ENCODE measurements at places on chromosomes 1 and 21.
A peak's percentile ranks its signal among the peaks of the same experiment; 100 is the strongest.

GRCh38 chr1:117599286-117600221 lies 6.3 kb upstream of the TENT5C start:
- no peak for DNase-seq

- DNase-seq = no peak
Measured at GRCh38 chr1:21397813-21398188, 42.1 kb upstream of the NBPF3 start.

DNA sequence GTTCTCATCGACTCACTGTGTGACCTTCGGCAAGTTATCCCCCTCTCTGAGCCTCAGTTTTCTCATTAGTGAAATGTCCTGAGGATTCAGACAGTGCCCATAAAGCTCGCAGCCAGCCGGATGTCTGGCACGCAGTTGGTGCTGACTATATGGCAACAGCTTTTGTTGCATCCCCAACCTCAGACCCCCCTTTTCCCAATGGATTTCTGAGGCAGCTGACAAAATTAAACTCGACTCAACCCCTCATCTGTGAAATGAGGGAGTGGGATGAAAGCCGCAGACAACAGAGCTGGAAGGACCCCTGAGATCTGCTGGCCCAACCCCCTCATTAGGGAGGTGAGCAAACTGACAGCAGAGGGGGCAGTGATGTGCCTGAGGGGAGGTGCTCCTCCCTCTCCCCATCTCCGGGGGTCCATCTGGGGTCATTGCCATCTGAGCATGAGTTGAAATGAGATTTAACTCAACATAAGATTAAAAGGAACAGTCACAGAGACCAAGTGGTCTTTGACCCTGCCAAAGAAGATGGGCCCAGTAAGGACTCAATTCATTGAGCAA lies 40.4 kb downstream of the NKAIN1 start:
- DNase-seq = no peak

DNA sequence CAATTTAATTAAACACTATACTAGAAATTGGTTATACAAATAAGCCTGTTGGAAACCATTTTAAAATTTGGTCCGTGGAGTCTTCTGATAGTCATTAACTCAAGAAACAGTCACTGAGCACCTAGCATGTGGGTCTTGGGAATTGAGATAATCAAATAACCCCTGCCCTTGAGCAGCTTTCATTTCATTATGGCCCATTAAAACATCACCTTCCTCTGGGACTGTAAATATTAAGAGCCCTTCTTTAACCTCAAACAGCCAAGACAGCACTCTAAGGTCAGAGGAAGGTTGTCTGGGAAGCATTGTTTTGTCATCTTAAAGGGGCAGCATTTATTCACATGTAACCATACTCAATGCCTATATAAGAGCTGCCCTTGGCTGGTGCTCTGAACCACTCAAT lies 610.3 kb upstream of the USP24 start:
- DNase-seq = no peak

DNA sequence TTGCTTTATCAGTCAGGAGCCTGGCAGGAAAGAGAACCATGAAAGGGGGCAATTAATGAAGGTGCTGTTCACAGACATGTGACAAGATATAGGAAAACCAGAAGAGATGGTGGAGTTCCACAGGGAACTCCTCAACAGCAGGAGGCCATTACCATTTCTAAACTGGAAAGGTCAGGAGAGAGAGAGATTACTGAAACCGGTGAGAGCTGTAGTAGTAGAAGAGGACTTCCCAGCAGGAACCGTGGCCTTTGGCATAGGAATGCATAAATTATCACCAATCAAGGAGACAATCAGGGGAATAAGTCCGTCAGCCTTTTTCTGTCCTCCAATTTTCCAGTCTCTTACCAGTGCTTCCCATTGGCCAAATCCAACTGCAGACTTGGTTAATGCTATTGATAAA lies 23.0 kb upstream of the ABCD3 start:
- no peak for DNase-seq

DNA sequence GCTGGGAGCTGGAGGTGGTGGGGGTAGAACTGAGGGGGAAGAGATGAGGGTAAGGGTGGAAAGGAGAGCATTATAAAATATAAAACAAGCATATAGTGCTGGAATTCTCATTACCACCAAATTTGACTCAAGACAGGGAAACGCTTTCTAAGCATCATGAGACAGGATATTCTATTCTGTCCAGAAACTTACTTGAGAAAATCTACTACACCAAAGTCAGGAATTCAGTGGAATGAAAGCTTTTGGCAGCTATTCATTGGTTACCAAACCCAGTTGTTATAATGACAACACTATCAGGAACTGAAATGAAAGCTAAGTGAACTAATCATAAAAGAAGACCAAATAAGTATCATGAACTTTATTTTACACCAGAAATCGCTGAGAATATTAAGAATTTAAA lies 14.5 kb downstream of the AIDA start:
- no peak for DNase-seq

- peak; percentile 72 for DNase-seq
Measured at GRCh38 chr1:107450899-107451664, 310.2 kb downstream of the NTNG1 start.

DNA sequence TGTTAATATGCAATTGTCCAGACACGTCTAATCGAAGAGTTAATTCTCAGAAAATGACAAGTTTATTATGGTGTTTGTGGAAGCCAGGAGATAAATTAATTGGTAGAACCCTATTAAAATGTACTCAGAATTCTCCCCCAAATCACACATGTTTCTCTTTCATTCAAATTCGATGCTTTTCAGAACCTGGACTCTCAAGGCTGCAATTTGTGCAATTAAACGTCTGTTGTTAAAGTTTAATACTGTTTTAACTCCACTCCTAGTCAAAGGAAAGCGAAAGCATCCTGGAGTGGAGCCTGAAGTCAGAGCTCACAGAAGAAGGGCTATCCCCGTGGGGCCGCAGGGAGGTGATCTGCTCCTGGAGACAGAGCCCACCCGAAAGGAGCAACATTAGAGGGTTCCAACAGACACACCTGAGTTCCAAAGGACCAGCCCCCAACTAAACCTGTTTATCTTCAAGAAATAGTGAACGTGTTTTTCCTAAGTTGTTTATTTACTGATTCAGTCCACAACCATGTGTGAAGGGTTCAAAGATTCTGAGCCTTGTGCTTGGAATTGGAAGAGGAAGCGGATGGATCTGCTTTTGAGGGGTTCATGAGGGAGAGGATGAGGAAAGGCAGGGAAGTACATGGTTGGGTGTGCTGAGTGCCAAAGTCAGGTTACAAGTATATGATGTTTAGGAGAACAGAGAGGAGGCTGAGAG lies 68.0 kb upstream of the AKT3 start:
- DNase-seq = no peak

- DNase-seq = no peak
Measured at GRCh38 chr1:212667223-212668139, 32.2 kb downstream of the BATF3 start.

GRCh38 chr1:208083016-208083714 lies 161.0 kb downstream of the PLXNA2 start:
- DNase-seq = no peak

DNA sequence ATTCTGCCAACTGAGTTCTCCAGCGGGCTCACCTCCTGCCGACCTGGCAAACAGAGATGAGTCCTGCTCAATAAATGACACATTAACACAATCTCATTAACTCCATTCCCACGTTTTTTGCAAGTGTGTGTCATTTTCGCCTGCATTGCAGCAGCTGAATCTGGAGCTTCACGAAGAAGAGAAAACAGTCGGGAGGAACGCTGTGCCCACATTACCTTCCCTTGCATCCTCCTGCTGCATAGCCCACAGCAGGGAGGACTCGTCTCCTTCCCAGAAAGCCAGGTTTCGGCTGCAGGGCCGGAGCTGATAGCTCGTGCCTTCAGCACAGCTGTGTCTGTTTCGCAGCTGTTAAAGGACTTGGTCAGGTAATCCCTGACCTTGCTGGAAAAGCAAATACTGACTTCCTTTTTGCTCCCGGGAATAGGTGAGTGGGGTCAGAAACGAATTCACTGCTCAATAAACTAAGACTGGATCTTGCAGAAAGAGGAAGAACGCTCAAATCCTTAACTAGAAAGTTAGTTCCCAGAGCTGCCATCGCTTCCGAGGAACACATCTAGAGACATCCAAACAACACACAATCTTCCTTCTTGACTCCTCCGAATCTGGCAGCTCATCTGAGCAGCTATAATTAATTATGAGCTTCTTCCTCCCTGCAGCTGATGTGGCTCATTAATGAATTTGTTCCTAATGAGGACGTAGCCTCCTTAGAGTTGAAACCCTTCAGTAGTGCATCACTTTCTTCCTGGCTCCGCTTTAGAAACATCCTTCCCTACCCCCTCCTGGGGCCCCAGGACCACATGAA lies 33.0 kb downstream of the KANK4 start:
- DNase-seq = no peak

DNA sequence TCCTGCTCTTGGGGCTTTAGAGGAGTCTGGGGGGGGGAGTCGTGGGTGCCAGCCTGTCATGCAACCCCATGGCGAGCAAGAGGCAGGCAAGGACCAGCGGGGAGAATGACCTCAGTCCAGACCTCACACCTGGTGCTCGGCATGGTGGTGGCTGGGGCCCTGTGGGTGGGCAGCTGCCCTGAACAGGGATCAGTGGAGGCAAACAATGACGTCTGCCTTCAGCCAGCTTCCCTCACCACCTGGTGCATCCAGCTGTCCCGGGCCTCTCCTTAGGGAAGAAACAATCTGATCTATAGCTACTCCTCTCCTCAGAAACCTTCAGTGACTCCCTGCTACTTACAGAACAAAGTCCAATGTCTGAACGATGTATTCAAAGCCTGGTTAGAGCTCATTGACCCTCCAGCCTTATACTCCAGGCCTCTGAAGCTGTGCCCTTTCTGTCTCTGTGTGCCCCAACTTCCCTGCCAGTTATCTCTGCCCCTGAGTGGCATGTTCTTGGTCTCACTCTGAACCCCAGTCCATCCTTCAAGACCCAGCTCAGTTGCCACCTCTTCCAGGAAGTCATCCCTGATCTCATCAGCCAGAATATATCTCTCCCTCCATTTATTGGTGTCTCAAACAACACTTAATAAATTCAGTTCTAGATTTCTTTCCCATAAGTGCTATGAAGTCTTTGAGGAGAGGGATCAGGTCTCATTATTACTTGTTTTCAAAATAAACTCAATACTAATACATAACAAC lies 6.6 kb downstream of the PADI2 start:
- DNase-seq = no peak

DNA sequence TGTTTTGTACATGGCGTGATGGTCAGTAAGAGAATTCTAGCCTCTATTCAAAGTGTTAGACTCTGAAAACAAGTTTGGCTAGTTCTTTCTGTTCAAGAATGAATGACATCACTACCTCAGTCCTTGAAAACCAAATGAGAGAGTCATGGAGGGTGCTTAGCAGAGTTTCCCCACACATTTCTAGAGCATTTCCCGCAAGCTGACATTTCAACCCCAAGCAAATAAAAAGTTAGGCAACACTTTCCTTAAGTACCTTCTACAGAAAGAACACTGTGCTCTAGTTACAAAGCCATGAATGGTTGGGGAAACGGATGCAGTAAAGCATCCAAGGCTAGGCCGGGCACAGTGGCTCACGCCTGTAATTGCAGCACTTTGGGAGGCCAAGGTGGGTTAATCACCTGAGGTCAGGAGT lies 47.9 kb upstream of the SLC44A3 start:
- no peak for DNase-seq

DNA sequence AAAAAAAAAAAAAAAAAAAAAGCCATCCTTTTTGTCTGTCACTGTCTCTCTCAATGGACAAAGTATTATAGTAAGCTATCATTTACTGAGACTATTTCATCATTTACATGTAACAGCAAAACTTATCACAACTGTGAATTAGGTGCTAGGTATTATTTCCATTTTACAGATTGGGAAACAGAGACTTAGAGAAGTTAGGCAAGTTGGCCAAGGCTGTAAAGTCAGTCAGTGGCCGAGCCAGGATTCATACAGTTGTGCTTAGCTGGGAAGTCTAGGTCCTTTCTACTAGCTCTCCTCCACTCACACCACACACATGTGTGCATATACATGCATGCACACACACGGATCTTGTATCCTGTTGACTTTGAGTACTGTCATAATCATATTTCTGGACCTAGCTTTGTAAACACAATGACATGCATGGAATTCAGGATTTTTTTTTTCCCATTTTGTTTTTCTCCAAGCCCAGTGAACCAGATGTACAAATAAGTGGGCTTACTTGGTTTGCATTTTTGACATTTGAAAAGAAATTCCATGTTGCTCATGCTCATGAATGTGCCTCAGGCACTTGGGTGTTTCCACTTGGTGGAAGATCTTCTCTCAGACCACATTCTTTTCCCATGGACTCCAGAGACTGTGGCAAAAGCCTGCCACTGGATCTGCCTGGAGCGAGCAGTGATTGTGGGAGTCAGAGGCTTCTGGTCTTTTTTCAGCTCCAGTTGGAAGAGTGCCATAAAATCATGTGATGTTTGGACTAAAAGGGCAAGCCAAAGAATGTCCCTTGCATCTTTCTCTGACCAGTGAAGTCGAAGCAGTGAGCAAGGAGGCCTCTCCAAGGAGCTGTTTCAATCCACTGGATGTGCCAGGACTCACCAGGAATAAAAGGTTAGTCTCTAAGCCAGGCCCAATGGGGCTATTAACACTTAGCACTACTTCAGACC lies 61.7 kb upstream of the DNAJC6 start:
- no peak for DNase-seq

- no peak for DNase-seq
Measured at GRCh38 chr1:6059866-6060265, 14.2 kb downstream of the KCNAB2 start.

- no peak for DNase-seq
Measured at GRCh38 chr1:73659136-73659535, 538.8 kb downstream of the LRRIQ3 start.

DNA sequence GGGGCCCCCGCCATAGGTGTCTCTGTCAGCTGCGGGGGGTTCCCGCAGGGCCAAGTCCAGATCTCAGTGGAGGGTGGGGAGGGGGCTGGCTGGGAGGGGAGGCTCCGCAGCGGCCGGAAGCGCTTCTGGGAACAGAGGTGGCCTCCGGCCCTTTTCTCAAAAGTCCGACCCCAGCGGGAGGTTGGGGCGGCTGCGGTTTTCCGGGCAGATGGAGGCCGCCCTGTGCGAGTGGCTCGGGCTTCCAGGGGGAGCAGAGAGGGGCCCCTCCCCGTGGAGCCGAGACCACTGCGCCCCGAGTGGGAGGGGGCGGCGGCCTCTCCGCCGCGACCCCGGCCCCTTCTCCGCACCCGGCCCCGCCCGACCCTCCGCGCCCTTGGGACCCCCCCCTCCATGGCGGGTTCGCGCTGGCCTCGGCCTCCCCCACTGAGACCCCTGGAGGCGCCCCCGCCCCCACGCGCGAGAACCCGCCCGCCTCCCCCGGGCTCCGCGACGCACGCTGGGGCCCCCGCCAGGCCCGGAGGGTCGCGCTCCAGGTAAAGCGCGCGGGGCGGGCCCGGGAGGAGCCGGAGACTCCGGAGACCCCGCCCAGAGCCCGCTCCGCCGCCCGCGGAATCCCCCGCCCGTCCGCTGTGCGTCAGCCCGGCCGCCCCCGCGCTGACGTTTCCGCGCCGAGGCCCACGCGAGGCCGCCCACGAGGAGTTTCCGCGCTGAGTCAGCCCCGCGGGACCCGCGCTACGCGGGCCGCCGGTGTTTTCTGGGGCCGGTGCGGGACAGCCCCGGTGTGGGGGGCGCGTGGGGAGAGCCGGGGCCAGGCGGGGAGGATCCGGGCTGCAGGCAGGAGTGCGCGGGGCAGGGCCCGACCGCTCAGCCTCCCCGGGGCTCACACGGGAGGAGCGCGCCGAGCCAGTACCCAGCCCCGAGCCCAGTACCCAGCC lies 5.2 kb downstream of the TNFRSF18 start:
- DNase-seq = no peak

Measured in GM12878 (cell line).